ENCODE measurements at places on chromosomes 7 and 10.

- DNase-seq, result no peak
Observed at GRCh38 chr7:159253657-159254056, 109.0 kb upstream of the VIPR2 start.

DNA sequence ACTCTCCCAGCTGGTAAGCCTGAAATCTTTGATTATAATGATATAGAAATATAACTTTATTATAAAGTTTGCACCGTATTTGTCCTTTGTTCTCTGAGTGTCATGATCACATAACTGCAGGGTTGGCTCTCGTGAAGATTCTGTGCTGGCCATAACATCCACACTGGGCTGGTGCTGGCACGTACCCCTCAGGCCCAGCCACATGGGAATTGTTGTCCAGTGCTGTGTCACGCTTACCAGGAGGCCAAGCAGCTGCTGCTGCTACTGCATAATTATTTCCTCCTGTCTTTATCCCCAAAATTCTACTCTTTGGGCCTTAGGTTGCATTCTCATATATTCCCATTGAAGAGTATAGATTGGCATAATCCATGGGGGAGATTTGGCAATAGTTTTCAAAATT is 20.8 kb upstream of the UCN3 start:
- DNase-seq, result no peak

- no peak for DNase-seq
Observed at GRCh38 chr7:10662491-10662890, 311.2 kb upstream of the PHF14 start.

GRCh38 chr10:44051091-44051490 is 333.8 kb downstream of the CXCL12 start:
- no peak for DNase-seq

- no peak for DNase-seq
Observed at GRCh38 chr7:22712999-22713398, 14.0 kb upstream of the IL6 start.

DNA sequence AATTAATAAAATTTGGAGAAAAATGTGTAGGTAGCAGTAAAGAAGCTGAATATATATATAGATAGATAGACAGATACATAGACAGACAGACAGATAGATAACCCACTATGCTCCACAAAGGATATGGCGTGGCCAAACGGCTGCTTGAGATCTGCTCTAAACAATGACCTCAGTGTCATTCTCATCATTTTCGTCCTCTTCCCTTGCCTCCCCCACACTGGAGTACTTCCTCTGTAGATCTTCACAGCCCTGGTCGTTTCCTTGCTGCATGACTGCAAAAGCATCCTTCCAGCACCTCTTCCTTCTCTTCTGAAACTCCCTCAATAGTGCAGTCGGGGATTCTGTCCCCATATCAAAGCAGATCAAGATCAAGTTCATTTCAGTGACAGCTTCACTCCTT is 35.6 kb upstream of the ATP6V0A4 start:
- no peak for DNase-seq

- DNase-seq, result no peak
Observed at GRCh38 chr7:116265881-116266280, 55.5 kb downstream of the TES start.

DNA sequence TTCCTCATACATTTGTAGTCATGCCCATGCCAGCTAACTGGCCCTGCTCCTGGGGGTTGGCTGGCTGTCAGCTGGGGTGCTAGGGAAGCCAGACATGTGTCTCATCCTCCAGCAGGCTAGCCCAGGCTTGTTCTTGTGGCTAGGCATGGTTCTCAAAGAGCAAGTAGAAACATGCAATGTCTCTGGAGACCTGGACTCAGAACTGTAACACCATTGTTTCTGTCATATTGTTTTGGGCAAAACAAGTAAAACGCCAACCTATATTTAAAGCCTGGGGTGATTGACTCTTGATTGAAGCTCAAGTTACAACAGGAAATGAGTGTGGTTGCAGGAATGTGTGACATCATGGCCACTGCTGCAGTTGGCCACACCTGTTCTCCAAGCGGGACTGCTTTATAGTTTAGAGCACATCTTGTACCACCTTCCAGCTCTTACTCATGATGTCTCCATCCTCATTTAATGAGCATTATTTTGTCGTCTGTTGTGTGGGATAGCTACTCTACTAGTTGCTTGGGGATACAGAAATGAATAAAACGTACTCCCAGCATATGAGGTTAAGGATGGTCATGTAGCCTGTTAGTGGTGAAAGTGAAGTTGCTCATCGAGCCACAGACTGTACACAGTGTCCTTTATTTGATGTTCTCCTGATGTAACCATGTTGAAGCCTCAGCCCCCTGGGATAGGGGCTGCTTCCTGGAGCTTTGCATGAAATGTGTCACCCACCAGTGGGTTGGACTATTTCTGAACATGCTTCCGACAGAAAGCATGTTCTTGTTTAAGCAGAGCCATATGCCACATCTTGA is 168.4 kb downstream of the SORCS3 start:
- no peak for DNase-seq

DNA sequence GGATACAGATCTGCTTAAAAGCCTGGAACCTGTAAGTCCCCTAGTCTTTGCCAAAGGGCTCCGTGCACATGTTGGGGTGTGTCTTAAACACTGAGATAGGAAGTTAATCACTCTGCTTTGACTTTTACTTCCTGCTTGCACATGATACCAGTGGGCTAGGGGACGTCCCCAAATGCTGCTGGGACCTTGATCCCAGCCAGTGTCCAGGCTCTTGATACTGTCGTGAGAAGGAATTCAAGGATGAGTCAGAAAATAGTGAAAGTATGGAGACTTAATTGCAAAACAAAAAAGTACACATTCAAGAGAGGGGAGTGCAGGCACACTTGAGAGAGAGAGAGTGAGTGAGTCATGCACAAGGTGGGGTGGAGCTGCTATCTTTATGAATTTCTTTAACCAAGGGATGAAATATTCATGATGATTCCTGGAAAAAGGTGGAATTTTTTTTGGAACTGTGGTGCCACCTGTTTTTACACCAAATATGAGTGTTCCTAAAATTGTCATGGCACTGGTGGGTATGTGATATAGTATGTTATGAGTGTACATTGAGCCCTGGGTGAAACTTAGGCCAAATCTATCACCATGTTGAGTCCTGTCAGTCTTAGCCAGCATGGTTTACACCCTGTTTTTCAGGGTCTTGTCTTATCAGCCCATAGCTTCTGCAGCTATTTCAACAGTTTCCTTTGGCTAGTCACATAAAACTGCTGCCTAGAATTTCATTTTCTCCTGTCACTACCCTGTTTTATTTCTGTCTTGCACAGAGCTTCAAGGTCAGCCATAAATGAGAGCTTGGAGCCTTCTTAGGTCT is 88.3 kb upstream of the CYP26C1 start:
- no peak for DNase-seq

DNA sequence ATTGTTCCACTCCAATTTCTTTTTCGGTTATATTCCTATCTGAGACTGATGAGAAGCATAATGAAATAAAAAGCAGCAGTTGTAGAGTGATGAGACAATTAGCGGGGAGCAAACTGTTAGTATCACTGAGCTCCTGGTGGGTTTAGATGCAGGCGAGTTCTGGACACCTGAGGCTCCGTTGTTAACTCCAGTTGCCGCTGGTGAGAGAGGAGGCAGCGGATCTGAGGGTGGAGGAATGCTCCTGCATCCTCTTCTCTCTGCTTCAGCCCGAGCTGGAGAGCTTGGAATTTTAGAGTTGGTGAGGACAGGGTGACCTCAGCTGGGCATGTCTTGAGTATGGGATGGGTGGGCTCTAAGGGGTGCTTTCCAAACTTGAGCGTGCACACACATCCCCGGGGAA is 31.4 kb downstream of the LRMDA start:
- no peak for DNase-seq

- DNase-seq, result no peak
Observed at GRCh38 chr7:142801601-142802295, 31.0 kb downstream of the PRSS2 start.

GRCh38 chr7:47952224-47952623 is 4.0 kb upstream of the PKD1L1 start:
- DNase-seq, result no peak

GRCh38 chr7:46603780-46604179 is 682.7 kb upstream of the IGFBP3 start:
- DNase-seq, result peak; percentile 84

GRCh38 chr10:86964847-86965190 is 3.5 kb upstream of the ADIRF start:
- DNase-seq, result no peak

DNA sequence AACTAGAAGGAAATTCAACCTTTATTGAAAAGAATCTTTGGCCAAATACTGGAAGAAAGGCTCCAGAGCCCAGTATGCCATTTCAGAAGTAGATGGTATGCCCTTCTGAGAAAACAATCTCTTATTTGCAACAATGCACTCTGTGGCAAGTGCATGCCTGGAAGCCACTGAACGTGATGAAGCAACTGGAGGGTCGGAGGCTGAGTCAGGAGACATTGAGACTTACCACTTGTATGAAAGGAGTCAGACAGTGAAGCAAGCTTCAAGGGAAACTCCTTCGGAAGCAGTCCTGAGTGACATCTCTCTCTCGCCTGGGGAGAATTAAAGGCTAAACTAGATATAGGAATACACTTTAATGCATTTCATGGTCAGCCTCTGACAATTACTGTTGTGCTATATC is 353.7 kb downstream of the NRG3 start:
- DNase-seq, result no peak

- no peak for DNase-seq
Observed at GRCh38 chr7:47435889-47436312, 146.0 kb downstream of the TNS3 start.

DNA sequence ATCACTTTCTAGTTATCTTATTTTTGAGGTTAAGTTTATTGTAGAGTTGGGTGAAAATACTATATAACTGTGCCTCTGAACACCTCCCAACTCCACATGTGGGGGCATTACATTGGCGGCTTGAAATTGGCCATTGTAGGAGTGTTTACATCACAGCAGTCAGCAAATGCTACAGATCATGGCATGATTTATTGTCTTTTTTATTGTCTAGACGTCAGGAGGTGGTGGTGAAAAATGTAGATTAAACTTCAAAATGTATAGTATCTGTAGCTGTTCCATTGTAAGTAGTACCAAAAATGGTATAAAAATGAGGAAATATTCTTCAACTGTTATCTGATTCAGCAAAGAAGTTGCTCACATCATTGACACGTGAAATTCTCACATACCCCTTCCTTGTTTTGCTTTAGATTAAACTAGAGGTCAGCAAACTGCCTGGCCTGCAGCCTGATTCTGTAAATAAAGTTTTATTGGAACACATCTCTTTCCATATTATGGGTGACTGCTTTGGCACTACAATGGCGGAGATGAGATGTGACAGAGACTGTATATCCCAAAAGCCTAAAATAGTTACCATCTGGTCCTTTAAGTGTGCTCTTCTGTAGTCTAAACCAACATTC is 35.0 kb downstream of the TAF3 start:
- DNase-seq, result no peak

GRCh38 chr10:87734987-87735827 is 75.5 kb downstream of the PAPSS2 start:
- DNase-seq, result no peak

DNA sequence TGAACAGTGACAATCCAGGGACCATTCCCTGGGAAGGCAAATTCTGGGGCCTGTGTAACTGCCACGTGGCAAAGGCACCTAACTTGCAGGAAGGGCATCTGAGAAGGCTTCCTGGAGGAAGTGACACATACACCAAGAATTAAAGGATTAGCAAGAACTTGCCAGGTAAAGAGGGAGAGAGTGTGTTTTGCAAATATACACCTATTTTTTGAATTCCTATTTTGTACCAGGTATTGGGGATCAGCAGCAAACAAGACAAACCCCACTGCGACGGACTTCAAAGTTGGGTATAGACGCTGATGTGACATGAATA is 206.5 kb upstream of the ZMIZ1 start:
- no peak for DNase-seq

GRCh38 chr7:17487343-17487742 is 188.9 kb downstream of the AHR start:
- no peak for DNase-seq

DNA sequence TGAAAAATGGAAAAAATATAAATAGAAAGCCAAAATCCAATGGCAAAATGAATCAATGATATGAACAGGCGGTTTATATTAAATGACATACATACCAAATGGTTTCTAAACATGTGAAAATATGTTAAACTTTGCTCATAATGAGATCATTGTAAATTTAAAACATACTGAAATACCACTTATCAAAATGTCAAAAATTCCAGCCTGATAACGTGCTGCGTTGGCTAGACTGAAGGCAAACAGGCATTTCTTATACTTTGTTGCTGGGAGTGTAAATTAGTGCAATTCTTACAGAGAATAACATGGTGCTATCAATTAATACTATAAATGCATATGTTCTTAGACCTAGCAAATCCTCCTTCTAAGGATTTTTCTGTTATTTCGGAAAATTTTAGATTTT is 225.8 kb upstream of the FAM3C start:
- no peak for DNase-seq

DNA sequence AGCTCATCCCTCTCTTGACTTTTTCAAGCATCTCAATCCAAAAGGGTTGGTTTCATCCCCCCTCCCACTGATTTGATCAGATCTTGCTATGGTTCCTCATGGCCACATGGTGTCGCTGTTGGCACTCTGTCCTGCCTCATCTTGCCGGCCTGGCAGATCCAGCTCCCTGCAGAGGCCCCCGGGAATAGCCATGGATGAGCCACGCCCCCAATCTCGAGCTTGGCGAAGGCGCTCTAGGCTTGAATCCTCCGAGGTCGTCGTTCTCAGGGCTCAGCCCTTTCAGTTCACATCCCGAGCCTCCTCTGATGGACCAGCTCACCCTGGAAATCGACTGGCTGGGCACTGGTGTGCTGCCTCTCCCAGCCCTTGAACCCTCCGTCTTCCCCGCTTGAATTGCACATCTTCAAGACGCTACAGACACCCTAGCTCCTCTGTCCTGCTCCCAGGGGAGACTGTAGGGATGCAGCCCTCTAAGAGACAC is 628.7 kb downstream of the TYW1 start:
- DNase-seq, result peak; percentile 38

DNA sequence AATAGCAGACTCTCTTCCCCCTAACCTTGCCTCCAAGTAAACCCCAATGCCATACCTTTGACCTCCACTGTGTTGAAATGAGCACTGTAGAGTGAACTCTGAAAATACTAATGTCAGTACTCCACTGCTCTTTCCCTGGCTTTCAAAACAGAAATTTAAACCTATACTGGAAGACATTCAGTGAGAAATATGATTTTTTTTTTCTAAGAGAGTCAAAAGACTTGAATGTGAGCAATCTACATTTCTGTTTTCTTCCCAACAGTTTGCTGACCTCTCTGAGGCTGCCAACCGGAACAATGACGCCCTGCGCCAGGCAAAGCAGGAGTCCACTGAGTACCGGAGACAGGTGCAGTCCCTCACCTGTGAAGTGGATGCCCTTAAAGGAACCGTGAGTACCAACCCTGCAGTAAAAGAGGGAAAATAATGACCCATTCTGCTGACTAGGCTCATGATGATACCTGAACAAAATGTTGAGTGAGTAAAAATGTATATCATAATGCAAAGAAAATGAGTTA is 6.4 kb downstream of the VIM start:
- DNase-seq, result no peak

DNA sequence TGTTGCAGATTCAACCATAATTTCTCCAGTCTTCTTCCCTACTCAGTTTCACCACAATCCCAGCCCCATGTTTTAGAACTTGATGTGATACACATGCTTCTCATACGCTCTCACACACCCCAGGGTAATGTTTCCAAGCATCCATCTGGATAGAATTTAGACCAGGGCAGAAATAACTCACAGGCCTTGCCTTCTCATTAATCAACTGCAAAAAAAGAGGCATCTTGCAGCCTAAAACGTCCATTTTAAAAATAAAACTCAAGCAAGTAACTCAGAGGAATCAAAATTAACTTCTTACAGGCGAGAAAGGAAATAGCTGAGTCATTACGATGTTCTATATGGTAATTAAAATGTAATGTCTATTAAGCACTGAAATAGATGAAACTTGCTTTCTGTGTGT is 127.2 kb upstream of the RSU1 start:
- no peak for DNase-seq
